Activated CD8-positive, alpha-beta memory T cell treated with anti-CD3 and anti-CD28 coated beads, Interleukin-2, amount 50 U/mL, for 4 hours (primary cell): ENCODE measurements at places on chromosomes 1 and 21.

DNA sequence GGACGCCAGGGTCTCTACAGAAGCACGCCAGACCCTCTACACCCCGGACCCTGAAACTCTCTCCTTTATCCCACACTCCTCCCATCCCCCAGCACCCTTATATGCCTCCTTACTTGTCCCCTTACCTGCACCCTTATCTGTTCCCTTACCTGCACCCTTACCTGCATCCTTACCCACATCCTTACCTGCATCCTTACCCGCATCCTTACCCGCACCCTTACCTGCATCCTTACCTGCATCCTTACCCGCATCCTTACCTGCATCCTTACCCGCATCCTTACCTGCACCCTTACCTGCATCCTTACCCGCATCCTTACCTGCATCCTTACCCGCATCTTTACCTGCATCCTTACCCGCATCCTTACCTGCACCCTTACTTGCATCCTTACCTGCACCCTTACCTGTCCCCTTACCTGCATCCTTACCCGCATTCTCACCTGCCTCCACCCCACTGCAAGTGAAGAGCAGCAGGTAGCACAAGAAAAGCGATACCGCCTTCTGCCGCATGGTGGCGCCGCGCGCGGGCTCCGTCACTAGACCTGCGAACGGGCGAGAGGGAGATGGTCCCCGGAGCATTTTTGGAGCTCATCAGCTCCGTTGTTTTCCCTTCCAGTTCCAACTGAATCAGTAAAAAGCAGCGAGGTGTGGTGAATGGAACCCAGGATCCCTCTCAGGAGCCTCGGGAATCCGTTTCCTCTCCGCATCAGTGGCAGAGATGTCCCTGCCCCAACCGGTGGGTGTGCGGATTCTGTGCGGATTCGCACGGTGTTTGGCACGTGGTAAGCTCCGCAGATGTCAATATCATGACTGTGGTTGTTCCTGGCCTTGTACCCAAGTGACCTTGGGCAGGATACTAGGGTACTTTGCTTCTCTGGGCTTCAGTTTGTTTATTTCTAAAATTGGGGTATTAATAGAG, 2.9 kb downstream of the IFI6 start:
- DNase-seq, result peak; percentile 91

DNA sequence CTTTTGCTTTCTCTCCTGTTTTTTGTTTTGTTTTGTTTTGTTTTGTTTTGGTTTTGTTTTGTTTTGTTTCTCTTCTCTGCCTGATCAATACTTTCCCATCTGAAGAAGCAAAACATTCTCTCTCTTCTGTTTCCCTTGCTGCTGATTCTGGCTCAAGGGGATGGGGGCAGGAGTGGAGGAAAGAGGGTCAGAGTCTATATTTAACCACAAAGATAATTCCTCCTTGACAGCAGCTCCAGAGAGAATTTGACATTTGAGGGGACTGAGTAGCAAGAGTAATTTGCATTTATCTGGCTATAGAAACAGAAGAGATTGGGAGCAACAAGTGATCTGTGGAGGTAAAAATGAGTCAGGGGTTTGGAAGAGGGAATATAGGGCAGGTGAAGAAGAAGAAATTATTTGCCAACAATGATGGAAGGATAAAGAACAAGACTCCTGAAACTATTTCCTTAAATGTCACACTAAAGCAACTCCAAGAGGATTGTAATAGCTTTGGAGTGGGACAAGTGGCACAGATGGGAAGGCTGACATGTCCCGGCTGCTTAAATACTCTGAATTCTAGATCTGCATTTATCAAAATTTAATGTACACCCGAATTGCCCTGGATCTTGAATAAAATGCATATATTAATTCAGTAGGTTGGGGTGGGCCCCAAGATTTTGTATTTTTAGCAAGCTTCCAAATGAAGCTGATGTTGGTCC, 349.3 kb upstream of the PLXNA2 start:
- DNase-seq, result no peak

- DNase-seq, result no peak
Measured at GRCh38 chr1:191669629-191670028, 488.6 kb upstream of the RGS18 start.

GRCh38 chr1:119549719-119550132, 42.7 kb downstream of the HSD3B1 start:
- DNase-seq, result no peak

DNA sequence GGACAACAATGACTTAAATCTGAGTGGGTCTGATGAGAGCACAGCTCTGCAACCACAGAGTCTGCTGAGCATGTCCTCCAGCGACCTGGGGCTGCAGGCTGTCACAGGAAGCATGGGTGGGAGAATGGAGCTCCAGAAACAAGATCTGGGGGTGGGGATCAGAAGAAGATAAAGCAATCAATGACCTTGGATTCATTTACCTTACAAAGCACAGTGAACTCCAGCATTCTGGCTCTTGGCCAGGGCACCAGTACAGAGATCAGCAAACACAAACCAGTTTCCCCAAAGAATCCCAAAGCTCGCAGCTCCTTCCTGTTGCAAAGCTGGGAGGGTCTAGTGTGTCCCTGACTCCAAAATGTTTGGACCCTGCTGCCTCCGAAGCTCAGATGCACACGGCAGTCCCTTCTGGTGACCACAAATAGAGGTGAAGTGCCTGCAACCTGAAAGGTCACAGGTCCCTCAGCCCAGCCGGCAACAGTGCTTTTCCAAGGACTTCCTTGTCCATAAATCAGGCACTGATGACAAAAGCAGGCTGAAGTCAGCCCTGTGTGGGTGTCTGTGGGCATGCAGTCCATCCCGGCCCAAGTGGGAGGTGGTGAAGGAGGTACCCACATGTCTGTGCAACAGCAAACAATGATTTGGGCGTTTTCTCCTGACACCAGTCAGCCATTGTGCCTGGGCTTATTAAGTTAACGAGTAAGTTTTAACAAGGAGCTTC, 76.1 kb downstream of the SH3BGR start:
- DNase-seq, result no peak

- no peak for DNase-seq
Measured at GRCh38 chr1:221939607-221940006, 197.7 kb upstream of the DUSP10 start.

- no peak for DNase-seq
Measured at GRCh38 chr21:25583370-25584130, 23.7 kb downstream of the MRPL39 start.

DNA sequence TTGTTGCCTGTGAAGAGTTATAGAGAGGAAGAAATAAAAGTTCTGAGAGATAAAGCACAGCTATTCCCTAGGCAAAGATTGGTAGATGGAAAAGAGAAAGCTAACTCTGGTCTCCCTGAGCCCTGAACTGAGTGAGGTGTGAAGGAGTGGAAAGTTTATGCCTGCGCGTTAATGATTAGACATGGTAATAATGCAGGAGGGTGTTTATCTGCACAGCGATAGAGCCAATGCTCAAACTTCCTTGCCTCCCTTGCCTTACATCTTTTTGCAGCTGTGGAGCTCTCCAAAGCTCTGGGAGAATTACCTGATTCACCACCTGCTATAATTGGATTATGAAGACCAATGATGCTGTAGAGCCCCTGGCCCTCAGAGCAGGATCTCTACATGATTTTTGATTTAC, 32.8 kb upstream of the CHRM3 start:
- no peak for DNase-seq

- DNase-seq, result no peak
Measured at GRCh38 chr1:24411963-24412362, 1.6 kb downstream of the STPG1 start.

DNA sequence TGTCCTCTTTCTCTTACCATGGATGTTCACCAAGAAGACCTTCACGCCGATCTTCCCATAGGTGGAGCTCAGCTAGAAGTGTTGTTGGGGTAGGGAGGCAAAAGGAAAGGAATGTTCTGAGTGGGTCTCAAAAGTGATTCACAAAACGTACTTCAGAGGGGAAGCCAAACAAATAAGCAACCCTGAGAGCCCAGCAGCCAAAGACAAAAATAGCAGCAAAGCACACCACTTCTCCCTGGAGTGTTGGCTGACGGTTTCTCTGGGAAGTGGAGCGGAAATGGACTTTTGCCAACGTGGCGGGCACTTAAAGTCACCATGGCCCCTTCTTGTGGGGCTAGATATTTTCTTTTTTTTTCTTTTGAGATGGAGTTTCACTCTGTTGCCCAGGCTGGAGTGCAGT, 23.1 kb downstream of the SLC26A9 start:
- no peak for DNase-seq

- no peak for DNase-seq
Measured at GRCh38 chr1:56429288-56429687, 150.1 kb downstream of the PLPP3 start.

DNA sequence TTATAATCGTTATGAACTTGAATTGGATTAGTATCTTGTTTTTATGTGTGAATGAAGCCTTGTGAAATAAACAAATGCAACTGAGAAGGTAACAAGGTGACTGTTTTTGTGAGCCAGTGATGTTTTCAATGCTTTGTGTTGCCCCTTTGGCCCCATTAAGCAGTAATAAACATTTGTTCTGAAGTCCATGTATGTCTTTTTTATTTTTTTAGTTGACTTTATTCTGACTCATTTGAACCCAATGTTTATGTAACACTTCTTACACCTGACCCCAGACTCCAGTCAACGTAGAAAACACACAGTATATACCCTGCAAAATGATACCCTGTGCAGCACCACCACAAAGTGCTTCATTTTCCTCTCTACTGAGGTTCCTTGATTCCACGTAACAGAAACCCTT, 4.6 kb upstream of the CACYBP start:
- no peak for DNase-seq
